ENCODE measurements at places on chromosomes 11 and 22.

- DNase-seq = no peak
Observed at GRCh38 chr11:4161305-4161704, 66.7 kb downstream of the RRM1 start.

DNA sequence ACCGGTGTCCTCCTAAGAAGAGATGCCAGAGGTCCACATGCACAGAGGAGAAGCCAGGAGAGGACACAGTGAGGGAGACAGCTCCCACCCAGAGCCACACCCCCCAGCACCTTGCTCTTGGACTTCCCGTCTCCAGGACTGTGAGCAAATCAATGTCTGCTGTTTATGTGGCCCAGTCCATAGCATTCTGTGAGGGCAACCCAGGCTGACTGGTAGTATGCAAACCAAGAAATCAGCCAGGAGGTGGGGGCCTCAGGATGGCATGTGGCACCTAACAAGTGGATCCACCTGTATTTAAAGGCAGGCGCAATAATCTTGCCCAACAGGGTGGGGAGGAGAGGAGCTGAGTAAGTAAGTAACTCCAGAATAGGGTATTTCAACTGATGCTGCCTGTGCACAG is 136.4 kb downstream of the BRD1 start:
- DNase-seq = no peak

DNA sequence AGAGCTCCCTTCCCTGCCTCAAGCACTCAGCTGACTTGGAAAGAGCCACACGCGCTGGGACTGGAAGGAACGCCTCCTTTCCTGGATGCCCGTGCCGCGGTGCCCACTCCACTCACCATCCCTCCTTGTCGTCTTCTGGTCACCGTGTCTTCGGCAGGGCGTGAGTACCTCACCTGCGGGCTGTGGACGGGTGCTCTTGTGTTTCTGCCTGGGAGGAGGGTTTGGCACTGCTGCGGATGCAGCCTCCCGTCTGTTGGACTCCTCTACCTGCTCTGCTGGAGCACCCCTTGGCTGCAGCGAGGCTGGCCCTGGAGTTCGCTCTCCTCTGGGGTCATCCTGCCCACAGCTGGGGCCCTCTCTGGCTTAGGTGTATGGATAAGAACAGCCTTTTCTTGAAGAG is 612.7 kb downstream of the BRD1 start:
- no peak for DNase-seq

GRCh38 chr11:9849389-9849788 is 185.5 kb downstream of the SWAP70 start:
- DNase-seq = no peak

DNA sequence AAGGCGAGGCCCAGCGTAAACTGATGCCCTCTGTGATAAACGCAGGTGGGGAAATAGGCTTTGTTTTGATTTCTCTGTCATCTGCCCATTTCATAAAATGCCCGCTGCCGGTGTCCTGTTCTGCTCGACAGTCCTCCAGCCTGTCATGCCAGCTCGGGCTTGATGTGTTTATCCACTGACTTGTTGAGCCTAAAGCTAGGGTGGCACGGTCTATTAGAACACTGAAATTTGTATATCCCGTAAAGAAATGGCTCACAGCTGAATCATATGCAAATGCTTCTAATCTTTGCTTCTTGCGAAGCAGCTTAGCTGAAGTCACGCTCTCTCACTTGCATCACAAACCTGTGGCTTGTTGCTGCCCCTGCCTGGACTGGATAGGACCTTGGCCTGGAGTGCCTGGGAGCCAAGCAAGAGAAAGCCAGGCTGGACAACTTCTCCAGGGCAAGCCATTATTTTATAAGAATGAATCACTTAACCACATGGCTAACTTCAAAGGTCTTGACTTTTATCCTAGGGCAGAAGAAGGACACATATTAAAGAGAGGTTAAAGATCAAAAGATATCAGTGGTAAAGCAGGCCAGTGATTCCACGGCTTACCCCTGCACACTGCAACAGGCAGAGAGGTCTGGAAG is 33.1 kb downstream of the EHF start:
- DNase-seq = no peak

- no peak for DNase-seq
Observed at GRCh38 chr11:4522752-4523151, 22.2 kb upstream of the OR52M1 start.

DNA sequence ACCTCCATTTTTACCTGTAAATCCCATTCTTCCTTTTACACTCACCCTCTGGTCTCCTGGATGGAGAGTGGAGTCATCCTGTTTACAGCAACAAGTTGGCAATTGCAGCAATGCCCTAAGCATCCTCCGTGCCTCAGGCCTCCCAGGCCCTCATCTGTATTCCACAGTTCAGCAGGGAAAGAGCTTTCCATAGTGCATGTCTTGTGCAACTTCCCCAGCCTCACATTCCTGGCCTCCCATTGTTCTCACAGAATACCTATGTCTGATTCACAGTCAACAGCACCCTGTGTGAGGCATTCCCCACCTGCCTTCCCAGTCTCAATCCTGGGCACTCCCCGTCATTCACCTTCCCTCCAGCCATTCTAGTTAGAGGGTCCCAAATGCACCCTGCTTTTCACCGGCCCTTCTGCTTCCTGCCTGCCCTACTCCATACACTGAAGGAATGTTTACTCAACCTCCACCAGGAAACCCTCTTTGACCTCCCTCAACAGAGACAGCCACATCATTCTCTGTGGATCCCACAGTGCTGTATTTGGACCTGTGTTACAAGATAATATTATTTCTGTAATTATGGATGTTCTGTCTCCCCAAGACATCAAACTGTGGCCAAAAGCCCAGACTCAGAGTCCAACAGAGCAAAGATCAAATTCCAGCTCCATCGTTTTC is 405.7 kb downstream of the BUD13 start:
- DNase-seq = no peak

GRCh38 chr22:40911772-40912171 is 39.4 kb upstream of the RBX1 start:
- DNase-seq = no peak
